ENCODE measurements at places on chromosomes 2 and 18.

- no peak for DNase-seq
These were observed 40.6 kb upstream of the CCBE1 start for GRCh38 chr18:59737776-59738300.

- no peak for DNase-seq
These were observed 93.4 kb downstream of the DGKD start for GRCh38 chr2:233447506-233448219.

- DNase-seq, result no peak
These were observed 87.5 kb downstream of the DYSF start for GRCh38 chr2:71540818-71541217.

DNA sequence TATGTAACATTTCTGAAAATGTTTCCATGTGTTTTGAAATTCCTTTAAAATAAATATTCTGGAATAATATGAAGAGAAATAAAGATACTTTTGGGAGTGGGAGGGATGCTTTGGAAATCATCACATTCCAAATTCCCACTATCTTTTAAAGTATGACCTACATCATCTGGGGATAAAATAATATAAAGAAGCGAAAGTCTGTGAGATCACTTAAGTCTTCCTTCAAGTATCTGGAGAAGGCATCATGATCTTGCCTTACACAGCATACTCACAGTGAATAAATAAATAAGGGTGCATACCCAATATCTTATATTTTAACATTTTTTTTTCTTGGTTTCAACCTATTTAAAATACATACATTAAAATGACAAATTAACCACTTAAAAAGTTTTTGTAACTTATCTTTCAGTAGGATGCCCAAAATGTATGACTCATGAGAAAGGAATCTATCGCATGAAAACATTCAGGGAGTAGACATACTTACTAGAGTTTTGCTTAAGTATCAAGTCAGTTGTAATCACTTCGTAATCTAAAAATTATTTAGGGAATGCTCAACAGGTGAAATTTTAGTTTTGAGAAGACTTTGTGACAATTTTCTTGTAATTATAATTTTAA lies 248.3 kb upstream of the COL3A1 start:
- no peak for DNase-seq

GRCh38 chr2:74536166-74536950 lies 6.6 kb downstream of the HTRA2 start:
- DNase-seq, result no peak

DNA sequence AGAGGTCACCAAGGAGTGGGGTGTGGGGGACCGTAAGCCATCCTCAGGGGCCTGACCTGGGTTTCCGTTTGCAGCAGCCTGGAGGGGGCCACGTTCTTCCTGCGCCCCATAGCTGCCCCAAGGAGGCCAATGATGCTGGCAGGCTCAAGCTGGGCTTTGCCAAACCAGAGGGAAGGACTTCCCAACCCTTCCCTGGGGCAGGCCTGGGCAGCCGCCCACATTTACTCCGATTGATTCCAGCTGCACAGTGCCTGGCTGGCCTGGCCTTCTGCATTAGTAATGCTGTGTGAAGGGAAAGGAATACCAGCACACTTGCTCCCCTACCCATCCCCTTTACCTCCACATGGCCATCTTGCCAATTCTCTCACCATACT lies 360.6 kb upstream of the SLC14A2 start:
- DNase-seq, result no peak

DNA sequence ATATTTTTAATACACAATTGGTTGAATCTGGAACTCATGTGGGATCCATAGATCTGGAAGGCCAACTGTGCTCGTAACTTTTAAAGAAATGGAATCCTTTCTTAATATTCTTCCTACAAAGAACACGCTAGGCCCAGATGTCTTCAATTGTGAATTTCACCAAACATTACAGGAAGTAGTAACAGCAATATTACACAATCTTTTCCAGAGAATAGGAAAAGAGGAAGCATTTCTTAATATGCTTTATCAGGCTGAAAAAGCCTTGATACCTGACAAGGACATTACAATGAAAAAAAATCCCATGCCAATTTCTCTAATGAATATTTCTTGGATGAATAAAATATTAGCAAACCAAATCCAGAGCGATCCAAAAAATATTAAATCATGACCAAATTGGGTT lies 80.3 kb upstream of the HAAO start:
- DNase-seq, result no peak

GRCh38 chr2:235445116-235445515 lies 48.7 kb upstream of the AGAP1 start:
- DNase-seq, result no peak

DNA sequence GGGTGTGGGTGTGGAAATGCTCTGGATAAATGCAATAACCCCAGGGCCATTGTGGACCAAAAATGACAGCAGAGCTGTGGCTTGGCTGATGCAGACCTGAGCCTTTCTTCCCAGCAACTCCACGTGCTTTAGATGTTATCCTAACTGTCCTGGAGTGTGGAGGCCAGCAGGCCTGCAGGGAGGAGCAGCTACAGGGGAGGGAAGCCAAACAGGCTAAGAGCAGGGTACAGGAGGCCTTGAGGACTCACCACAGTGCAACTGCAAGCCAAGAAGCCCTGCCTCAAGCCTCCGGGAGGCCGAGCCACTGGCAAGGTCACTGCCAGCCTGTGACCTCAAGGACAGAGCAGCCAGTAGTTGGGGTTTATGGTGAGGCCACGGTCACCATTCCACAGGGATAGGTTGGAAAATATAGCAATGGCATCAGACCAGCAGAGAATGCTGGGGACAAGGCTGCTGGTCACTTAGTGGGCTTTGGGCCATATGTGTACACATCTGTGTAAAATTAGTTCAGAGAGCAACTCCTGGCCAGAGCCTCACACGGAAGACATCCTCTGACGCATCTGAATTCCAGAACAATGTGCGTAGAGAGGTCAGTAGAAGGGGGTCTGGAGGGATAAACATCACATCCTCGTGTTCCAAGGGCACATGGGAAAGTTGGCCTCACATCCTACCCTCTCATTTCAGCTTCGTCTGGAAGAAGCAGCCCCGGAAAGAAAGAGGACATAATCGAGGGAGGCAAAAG lies 76.2 kb upstream of the UPP2 start:
- no peak for DNase-seq

DNA sequence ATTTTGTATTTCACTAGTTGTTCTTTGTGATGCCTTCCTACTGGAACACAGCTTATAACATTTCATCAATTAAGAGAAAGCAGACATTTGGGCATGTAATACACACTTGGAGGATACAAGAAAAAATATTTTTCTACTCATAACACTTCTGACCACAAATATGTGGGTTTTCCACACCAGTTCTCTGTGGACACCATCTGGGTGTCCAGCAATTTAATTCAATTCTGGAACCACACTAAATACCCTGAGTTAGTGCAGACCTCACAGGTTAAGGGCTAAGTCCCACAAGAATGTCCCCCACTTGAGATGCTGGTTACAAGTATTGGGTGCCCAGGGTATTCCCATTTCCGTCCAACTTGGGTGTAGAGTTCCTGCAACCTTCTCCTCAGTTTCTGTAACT lies 91.1 kb upstream of the SKOR2 start:
- no peak for DNase-seq

- no peak for DNase-seq
These were observed 976.3 kb downstream of the TMEM182 start for GRCh38 chr2:103738108-103738507.

- DNase-seq, result no peak
These were observed 1060.0 kb upstream of the DDX18 start for GRCh38 chr2:116754381-116755101.

DNA sequence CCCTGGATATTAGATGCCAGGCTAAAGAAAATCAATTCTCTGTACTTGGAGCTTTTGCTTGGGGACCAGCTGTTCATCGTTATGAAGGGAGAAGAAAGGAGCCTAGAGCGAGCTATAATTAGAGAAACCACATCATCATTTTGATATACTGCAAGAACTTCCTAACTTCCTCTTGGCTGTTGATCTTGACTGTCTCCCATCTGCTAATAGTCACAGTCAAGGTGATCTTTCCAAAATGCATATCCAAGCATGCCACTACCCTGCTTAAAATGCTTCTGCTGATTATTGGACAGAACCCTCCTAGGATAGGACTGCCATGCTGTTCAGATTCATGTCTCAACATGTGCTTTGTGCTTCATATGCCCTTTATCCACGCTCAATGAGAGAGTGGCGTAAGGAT lies 54.8 kb downstream of the RAPGEF4 start:
- DNase-seq, result peak; percentile 18

DNA sequence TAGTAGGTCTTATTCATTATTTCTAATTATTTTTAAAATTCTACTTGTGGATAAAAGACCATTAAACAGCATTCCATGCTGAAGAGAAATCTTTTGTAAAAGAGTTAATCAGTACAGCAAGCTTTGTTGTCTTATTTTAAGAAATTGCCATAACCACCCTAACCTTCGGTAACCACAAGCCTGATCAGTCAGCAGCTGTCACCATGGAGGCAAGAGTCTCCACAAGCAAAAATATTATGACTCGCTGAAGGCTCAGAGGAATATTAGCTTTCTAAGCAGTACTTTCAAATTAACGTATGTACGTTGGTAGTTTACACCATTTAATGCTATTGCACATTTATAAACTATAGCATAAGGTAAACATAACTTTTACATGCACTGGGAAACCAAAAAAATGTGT lies 650.5 kb upstream of the LINC00305 start:
- no peak for DNase-seq

- DNase-seq, result no peak
These were observed 38.0 kb downstream of the ADNP2 start for GRCh38 chr18:80147037-80147417.

DNA sequence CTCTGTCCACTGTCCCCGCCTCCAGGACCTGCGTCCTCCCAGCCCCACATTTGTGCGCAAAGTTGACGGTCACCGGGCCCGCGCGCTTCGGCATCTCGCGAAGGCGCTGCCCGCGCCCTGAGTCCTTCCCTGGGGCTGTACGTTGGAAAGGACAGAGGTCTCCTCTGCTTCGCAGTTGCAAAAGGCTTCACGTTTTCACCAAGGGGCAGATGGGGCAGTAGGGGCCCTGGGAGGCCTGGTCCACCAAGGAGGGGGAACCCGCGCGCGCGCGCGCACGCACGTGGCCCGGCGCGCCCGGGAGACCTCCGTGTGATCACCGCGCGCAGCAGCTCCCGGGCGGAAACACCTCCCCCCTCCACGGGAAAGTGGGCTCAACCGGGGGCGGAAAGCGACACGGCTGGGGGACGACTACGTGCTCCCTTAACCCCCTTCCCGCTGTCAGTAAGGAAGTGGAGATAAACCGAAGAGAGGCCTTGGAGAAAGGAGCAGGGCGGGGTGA lies 21.9 kb downstream of the TEX44 start:
- DNase-seq, result no peak

- no peak for DNase-seq
These were observed 36.7 kb downstream of the FTCDNL1 start for GRCh38 chr2:199814101-199814816.

DNA sequence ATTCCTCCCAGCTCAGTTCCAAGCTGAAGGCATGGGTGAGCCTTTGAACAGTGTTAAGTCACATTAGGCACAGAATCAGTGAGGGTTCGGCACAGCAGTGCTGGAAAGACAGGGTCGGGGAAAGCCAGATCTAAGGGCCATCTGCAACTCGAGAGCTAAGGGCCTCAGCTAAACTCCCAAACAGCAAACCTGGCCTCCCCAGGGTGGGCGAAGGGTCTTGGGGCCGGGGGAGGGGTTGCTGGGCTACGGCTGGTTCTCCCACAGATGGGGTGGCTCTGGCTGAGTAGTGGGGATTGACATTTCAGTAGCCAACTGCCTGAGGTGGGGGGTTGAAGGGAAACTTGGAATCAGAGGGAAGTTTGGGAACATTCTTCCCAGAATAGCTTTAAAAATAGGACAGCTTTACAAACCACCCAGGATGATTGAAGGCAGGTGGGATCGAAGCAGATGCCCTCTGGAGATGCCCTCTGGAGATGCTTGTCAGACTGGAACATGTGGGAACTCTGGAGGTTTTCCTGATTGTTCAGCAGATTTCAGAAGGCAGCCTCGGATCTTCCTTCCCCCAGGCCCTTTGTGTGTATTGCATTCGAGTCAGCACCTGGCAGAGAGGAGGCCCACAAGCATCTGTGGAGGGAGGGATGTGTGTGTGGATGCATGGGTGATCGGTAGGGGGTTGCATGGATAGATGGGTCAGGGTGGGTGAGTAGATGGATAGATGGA lies 156.4 kb downstream of the SMAD7 start:
- DNase-seq, result no peak

DNA sequence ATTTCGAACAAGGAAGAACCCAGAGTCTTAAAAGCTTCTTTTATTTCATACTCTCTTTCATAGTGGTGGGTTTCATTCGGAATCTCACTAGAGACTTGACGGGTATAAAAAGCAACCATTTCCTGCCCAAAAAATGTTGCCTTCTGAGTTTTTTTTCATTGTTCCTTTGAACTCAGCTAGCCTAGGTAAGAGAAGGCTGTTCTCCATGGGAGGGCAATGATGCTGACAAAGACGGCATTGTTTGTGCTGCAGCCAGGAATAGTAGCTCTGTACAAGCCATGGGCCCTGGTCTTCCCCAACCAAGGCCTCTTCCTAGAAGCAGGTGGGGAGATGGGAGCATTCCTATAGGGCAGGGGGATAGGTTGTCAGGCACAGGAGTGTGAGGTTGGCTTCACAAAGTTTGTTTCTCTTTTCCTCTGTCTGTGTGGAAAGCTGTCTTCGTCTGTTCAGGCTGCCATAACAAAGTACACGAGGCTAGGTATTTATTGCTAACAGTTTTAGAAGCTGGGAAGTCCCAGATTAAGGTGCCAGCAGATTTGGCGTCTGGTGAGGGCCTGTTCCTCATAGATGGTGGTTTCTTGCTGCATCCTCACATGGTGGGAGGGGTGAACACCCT lies 405.1 kb downstream of the NBAS start:
- DNase-seq, result no peak

GRCh38 chr2:240311821-240312220 lies 123.6 kb upstream of the GPC1 start:
- no peak for DNase-seq

DNA sequence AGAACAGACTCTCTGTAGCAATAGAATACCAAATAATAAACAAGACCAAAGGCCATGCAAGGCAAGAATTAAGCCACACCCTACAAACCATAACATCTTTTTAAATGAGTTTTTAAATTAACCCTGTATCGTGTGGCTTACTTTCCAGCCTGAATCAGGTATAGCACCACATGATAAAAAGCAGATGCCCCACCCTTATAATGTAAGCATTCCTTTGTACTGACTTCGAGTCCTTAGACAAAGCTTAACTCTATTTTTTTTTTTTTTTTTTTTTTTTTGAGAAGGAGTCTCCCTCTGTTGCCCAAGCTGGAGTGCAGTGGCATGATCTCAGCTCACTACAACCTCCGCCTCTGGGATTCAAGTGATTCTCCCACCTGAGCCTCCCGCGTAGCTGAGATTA lies 1.7 kb upstream of the C2orf42 start:
- DNase-seq, result no peak

DNA sequence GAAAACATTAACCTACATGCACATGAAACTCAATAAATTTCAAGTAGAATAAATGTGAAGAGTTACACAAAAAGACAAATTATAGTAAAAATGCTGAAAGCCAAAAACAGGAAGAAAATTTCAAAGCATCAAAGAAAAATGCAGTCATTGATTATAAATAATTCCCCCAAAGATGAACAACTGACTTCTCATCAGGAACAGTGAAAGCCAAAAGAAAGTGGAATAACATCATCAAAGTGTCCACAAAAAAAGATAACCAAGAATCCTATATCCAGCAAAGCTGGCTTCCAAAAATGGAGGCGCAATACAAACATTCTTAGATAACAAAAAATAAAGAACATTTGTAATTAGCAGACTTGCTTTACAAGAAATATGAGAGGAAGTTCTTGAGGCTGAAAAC lies 161.6 kb downstream of the CMPK2 start:
- DNase-seq, result no peak

All from DMS 273 treated with DMSO at 0.1 percent for 48 hours (cell line).